Fibroblast of villous mesenchyme (primary cell): ENCODE measurements at places on chromosomes 7 and 10. TPM values are rescaled to one million over a fixed set of nuclear protein-coding genes. Genes with fewer than 3 reads are reported as not detected.

The COPS6 gene
- 104 and 113 TPM in 2 replicates for total RNA-seq

The BICC1 gene
- total RNA-seq = 39.3 and 47.7 TPM in 2 replicates

The LEP gene
- not detected in 2 replicates for total RNA-seq

The HECW1 gene
- 1.7 and 3.2 TPM in 2 replicates for total RNA-seq

The OR2A12 gene
- total RNA-seq = not detected in 2 replicates

The PAPSS2 gene
- 131 and 417 TPM in 2 replicates for total RNA-seq

The COL17A1 gene
- total RNA-seq = not detected in 2 replicates

The SP4 gene
- total RNA-seq = 2.6 and 3.9 TPM in 2 replicates

The ZNF853 gene
- total RNA-seq = under 0.01 and 0.32 TPM in 2 replicates

The UBE2D1 gene
- total RNA-seq = 12.9 and 27.6 TPM in 2 replicates

The GLI3 gene
- 4.3 and 7.1 TPM in 2 replicates for total RNA-seq

The SFMBT2 gene
- total RNA-seq = 1.7 and 2.6 TPM in 2 replicates

The UMAD1 gene
- total RNA-seq = 8.4 and 13.8 TPM in 2 replicates

The PTF1A gene
- total RNA-seq = not detected in 2 replicates

The LMTK2 gene
- 11.0 and 11.2 TPM in 2 replicates for total RNA-seq

The BLNK gene
- total RNA-seq = not detected in 2 replicates

The TMEM229A gene
- total RNA-seq = not detected in 2 replicates

The NKX2-3 gene
- total RNA-seq = not detected in 2 replicates

The FAM200A gene
- total RNA-seq = 5.5 and 9.5 TPM in 2 replicates

The GNG11 gene
- total RNA-seq = 67.4 and 83.1 TPM in 2 replicates

The CALCR gene
- total RNA-seq = under 0.01 TPM in 1 of 2 replicates, not detected in the other

The HOXA6 gene
- 10.6 and 11.2 TPM in 2 replicates for total RNA-seq

The COBL gene
- total RNA-seq = under 0.01 TPM in 1 of 2 replicates, not detected in the other

The CYP3A7 gene
- not detected in 2 replicates for total RNA-seq

The ALOX5 gene
- not detected in 2 replicates for total RNA-seq

The PTPRZ1 gene
- 0.43 TPM in 1 of 2 replicates, not detected in the other for total RNA-seq

The EEF1AKMT2 gene
- 19.9 and 20.0 TPM in 2 replicates for total RNA-seq

The CLIP2 gene
- total RNA-seq = 55.7 and 61.8 TPM in 2 replicates

The TMEM225B gene
- total RNA-seq = 0.43 and 1.6 TPM in 2 replicates

The OR2A5 gene
- not detected in 2 replicates for total RNA-seq

The ARHGEF35 gene
- 0.97 and 3.0 TPM in 2 replicates for total RNA-seq

The MRPS17 gene
- total RNA-seq = 12.9 and 16.0 TPM in 2 replicates

The ZNF365 gene
- total RNA-seq = 6.1 and 8.2 TPM in 2 replicates

The FOXP2 gene
- 0.32 and 0.86 TPM in 2 replicates for total RNA-seq

The FBXL13 gene
- 1.3 and 2.2 TPM in 2 replicates for total RNA-seq

The PGAM1 gene
- total RNA-seq = 378 and 443 TPM in 2 replicates

The DNAJC9 gene
- 23.5 and 28.1 TPM in 2 replicates for total RNA-seq

The ASZ1 gene
- under 0.01 TPM in 2 replicates for total RNA-seq

The PVRIG gene
- total RNA-seq = not detected in 2 replicates

The ACTL6B gene
- total RNA-seq = not detected in 2 replicates

The SDK1 gene
- 0.43 and 0.64 TPM in 2 replicates for total RNA-seq

The ECHDC3 gene
- total RNA-seq = 1.3 and 12.6 TPM in 2 replicates

The PNLIP gene
- total RNA-seq = not detected in 2 replicates

The GPC2 gene
- total RNA-seq = 0.43 and 2.9 TPM in 2 replicates
